ENCODE measurements at places on chromosomes 5 and 9. TPM values are rescaled to one million over a fixed set of nuclear protein-coding genes. Genes with fewer than 3 reads are reported as not detected.

The POLR3G gene
- 1.3 TPM for total RNA-seq

The SPINK4 gene
- not detected for total RNA-seq

The RGMB gene
- total RNA-seq, result 8.5 TPM

The C9orf43 gene
- total RNA-seq, result 0.55 TPM

The RNF224 gene
- 0.09 TPM for total RNA-seq

The F2RL2 gene
- total RNA-seq, result 0.26 TPM

The SLC45A2 gene
- total RNA-seq, result 0.20 TPM

The SPATA31A3 gene
- not detected for total RNA-seq

The GRXCR2 gene
- not detected for total RNA-seq

The SLC4A9 gene
- total RNA-seq, result not detected

The IL3 gene
- total RNA-seq, result not detected

The BAAT gene
- total RNA-seq, result 1.2 TPM

The CMBL gene
- total RNA-seq, result 20.3 TPM

The IFNA13 gene
- total RNA-seq, result not detected

The PCDHGB5 gene
- total RNA-seq, result 7.4 TPM

The IL5 gene
- not detected for total RNA-seq

The MCIDAS gene
- total RNA-seq, result 0.31 TPM

The PHF24 gene
- 0.32 TPM for total RNA-seq

The MEGF9 gene
- total RNA-seq, result 3.3 TPM

GRCh38 chr9:122546196-122546595 lies 6.7 kb upstream of the OR1N2 start:
- no peak for DNase-seq

- DNase-seq, result no peak
Measured at GRCh38 chr9:91043056-91043810, 241.6 kb downstream of the SYK start.

GRCh38 chr9:97993000-97993399 lies 9.9 kb downstream of the ANP32B start:
- DNase-seq, result no peak

DNA sequence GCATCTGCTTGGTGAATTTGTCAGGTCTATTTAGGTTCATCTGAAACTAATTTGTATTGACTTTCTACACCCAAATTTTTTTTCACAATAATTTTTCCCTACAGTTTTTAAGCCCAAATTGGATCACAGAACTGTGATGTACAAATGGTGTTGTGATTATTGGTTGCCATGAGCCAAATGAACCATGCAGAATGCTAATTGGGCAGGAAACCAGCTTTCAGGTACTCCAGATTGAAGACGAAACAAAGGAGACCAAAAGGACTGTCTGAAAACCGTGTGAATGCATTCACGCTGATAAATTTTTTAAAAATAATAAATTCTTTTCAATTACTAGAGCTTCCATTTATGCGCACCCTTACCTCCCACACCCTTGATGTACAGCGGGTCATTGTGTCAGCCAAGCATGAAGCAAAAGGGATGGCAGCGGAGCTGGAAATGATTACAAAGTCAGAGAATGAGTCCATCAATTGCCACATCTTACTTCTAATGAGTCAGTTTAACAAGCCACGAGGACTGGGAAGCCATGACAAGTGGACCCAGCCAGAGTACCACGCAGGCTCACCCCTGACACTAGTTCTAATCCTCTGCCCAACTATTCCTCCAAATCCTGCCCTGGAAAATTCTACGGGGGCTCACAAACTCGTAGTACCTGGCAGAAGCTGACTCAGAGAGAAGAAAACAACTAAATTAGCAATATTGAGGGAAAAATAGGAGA lies 66.5 kb downstream of the SEMA6A start:
- no peak for DNase-seq

GRCh38 chr9:98310752-98311392 lies 55.4 kb upstream of the TBC1D2 start:
- DNase-seq, result no peak

- peak; percentile 57 for DNase-seq
Measured at GRCh38 chr5:119269061-119269944, 86.5 kb upstream of the TNFAIP8 start.

GRCh38 chr5:120730214-120730613 lies 266.1 kb downstream of the PRR16 start:
- DNase-seq, result no peak

DNA sequence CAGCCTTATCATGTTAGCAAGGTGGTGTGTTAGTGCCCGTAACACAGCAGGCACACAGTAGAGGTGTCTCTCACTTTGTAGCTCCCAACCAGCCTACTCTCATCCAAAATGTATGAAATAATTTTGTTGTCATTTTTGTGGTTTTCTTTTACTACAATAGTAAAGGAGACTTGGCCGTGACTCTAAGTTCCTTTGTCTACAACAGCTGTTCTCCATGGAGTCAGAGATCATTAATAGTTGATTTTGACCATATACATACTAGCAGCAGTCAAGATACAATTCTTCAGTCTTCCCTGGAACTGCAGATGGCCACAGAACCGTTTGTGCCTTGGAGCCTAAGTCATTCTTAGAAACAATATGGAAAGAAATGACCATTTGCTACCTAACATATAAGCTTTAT lies 567.1 kb downstream of the TLR4 start:
- no peak for DNase-seq

GRCh38 chr5:171715551-171715950 lies 70.1 kb upstream of the SMIM23 start:
- no peak for DNase-seq

GRCh38 chr5:84487963-84488362 lies 103.3 kb upstream of the EDIL3 start:
- no peak for DNase-seq

- peak; percentile 47 for DNase-seq
Measured at GRCh38 chr9:104993291-104993963, 65.5 kb upstream of the ABCA1 start.

DNA sequence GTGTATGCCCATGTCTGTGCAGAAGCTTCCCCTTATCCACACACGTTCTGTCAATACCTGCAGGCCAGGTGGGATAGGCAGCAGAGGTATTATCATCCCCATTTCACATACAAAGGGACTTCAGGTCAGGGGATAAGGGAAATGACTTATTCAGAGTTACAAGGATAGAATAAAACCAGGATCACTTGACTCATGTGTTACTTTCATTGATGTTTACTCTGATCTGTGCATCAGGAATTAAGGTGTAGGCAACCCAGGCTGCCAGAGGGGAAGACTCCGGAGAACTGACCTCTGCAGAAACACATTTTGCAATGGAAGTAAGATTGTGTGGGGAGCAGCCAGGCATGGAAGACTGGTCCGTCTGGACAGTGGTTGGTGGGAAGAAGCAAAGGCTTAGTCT lies 74.2 kb upstream of the FSTL4 start:
- DNase-seq, result no peak

DNA sequence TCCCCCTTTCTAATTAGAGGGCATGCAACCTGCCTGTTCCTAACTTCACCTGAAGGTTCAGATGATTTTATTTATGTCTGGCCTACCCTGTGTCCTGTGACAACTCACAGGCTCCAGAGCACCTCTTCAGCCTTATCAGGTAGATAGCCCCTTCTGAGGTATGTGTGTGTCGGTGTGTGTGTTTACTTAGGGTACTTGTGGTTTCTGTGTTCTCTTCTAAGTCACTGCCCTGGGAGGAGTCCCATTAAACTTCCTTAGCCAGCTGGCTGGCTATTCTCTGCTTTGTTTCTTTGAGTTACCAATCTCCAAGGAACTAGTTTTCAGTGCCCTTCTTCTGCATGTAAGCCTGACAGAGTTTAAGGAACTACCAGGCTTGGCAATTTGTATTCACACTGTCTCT lies 74.9 kb downstream of the UNC13B start:
- DNase-seq, result no peak

GRCh38 chr5:147902609-147903115 lies 3.7 kb downstream of the C5orf46 start:
- DNase-seq, result no peak

- DNase-seq, result no peak
Measured at GRCh38 chr9:121271368-121272341, 3.7 kb downstream of the GSN start.

GRCh38 chr5:156000115-156000514 lies 326.8 kb upstream of the SGCD start:
- DNase-seq, result no peak

- DNase-seq, result peak; percentile 14
Measured at GRCh38 chr5:59174248-59174844, 591.5 kb downstream of the RAB3C start.

DNA sequence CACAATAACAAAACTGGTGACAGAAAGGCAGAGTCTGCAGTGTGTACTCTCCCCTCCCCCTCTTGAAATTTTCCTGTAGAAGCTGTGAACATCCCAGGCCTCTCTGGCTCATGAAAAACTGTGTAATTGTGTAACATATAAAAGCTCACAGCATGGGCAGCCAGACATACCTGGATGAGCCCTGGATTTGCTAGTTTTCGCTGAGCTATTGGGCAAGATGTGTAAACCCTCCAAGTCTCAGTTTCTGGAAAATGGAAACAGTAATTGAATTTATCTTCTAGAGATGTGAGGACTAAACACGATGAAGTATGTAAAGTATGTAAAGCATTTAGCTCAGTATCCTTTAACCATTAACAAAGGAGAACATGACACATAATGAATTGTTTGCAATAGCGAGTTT lies 143.2 kb upstream of the ANKH start:
- DNase-seq, result no peak

DNA sequence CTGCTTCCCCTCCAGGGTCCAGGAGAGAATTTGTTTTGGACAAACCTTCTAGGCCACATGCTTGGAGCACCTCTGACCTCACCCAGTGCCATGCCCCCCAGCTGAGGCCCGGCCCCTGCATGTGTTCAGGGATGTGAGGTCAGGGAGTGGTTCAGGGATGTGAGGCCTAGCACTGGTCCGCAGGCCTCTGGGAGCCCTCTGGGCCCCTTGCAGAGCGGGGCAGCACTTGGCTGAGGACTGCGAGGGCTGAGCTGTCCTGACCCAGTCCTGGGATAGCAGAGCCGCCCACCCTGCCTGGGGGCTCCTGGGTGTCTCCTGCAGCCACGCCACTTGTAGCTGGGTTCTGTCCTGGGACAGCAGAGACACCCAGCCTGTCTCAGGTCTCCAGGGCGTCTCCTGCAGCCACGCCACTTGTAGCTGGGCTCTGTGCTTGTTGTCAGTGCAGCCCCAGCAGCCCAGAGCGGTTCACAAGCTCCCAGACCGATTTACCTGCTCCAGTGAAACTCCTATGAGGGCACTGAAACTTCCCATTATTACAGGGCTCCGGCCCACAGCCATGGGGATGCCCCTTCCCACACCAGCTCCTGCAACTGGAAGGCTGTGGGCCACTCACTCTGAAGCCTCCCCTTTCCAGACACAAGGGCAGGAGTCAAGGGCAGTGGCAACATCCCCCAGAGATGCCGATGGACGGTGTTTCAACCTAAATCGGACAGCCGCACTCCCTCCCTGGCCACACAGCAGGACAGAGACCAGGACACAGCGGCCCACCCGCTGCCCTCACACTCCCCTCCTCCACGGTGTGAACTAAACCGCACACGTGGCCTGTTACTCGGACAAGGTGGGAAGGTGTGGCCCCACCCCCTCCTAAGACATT lies 5.4 kb upstream of the CEP72 start:
- DNase-seq, result no peak

- DNase-seq, result peak; percentile 52
Measured at GRCh38 chr5:145979270-145980223, 43.2 kb downstream of the SH3RF2 start.

DNA sequence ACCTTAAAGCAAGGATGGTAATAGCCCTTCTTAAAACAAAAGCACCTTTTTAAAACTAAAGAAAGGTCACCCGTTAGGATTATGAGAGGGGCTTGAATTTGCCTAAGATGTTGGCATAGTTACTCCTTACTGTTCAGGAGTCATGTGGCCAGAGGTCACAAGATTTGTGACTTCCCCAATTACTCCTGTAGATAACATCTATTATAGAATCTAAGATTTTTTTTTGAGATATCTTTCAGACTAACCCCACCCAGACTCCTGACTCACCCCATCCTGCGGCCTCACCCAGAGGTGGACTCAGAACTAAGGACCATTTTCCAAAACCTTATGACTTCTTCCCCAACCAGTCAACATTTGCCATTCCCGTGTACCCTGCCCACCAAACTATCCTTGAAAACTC lies 2.4 kb downstream of the CD180 start:
- DNase-seq, result no peak

DNA sequence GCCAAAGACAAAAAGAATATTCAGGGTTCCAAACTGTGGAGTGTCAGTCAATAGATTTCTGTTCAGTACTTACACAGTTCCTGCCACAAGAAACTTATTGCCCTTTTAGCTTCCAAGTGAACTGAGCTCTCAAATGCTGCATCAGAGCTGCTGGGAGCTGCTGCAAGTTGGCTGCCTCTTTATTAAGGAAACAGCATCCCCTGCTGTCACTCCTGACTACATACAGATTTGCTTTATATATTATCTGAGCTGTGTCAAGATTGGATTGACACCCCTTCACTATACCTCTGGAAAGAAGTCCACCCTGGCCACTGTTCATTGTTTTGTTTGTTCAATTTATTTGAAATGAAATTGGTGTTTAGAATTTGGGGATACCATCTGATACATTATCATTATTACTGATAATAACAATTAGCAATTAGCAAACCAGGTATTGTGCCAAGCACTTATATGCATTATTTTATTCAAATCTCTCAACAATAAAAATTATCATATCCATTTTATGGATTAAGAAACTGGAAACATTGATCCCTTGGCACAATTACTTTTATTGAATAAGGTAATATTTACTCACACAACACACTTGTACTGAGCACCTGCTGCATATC lies 16.4 kb upstream of the C5orf58 start:
- DNase-seq, result no peak
